Cerebellum (tissue), 4 donors: ENCODE measurements at places on chromosomes 5 and 9. TPM values are rescaled to one million over a fixed set of nuclear protein-coding genes. Genes with fewer than 3 reads are reported as not detected.

DNA sequence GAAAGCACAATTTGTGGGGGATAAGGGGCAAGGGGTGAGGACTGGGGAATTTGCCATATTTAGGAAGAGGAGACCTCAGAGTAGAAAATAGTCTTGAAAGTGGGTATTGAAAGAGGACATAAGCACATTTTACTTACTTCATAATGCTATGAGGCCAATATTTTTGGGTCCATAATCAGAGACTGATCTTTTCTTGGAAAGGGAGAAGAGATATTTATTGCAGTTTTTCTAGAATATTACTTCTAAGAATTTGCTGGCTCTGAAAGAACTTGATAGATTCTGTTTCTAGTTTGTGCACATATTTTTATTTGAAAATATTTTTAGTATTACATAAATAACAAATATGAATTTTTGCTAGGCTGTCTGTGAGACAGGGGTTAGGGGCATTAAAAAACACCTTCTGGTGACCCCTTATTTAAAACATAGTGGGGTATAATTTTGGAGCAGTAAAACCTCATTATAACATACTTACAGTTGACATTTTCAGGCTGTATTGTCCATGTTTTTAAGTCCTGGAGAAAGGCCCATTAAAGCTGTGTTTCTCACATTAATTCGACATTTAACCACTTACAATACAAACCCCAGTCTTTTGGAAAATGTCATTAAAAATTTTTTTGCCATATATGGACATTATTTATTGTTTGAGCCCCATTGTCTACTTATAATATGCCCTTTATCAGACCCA, 118.9 kb upstream of the NFIB start:
- no peak for DNase-seq

DNA sequence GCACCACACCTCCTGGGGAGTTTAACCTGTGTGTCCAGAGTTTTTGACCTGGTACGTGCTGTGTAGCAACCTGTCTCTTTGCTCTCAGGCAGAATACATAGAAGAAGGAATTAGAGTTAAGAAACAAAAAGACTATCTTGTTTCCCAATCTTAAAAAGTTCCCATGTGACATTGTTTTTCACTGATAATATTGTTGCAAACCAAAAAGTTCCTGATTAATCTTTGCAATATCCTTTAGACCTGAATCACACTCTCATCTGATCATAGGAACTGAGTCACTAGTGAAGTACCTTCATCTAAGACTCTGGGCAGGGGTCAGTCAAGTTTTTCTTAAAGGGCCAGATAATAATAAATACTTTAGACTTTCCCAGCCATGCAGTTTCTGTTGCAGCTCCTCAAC, 35.1 kb downstream of the BASP1 start:
- DNase-seq = no peak

The ORM2 gene
- not detected for total RNA-seq

DNA sequence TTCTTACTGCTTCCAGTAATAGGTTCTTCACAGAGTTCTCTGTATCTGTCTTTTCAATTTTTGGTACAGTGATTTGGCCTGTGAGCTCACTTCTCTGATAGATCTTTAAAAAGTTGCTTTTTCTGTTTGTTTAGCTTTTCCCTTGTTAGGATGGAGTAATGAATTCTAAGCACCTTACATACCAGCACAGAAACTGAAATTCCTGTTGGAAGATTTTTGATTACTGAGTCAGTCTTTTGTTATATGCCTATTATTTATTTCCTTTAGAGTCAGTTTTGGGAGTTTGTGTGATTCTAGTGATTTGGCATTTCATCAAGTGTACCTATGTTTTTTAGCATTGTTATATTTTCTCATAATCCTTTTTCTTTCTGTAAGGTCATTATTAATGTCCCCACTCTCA, 37.6 kb upstream of the IPPK start:
- no peak for DNase-seq

The LCN12 gene
- 0.36 TPM for total RNA-seq

The STPG3 gene
- not detected for total RNA-seq

DNA sequence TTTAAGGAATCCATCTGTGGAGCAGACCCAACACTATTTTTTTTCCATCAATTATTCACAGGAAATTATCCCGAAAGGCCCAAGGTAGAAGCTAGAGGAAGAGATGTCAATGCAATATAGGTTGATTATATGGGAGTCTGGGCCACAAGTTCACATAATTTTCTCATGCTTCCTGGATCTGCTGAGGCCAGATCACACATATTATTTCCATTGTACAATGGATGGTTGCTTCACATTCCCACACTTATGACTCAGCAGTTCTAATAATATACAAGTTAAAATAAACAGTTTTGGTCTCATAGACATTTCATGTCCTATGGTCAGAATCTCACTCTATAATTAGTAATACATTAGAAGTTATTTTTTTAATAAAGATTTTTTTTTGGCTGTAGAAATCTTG, 66.0 kb upstream of the PTPRD start:
- no peak for DNase-seq

- peak; percentile 19 for DNase-seq
Observed at GRCh38 chr9:98873951-98874371, 66.5 kb downstream of the GALNT12 start.

The COL23A1 gene
- total RNA-seq = 4.5 TPM

DNA sequence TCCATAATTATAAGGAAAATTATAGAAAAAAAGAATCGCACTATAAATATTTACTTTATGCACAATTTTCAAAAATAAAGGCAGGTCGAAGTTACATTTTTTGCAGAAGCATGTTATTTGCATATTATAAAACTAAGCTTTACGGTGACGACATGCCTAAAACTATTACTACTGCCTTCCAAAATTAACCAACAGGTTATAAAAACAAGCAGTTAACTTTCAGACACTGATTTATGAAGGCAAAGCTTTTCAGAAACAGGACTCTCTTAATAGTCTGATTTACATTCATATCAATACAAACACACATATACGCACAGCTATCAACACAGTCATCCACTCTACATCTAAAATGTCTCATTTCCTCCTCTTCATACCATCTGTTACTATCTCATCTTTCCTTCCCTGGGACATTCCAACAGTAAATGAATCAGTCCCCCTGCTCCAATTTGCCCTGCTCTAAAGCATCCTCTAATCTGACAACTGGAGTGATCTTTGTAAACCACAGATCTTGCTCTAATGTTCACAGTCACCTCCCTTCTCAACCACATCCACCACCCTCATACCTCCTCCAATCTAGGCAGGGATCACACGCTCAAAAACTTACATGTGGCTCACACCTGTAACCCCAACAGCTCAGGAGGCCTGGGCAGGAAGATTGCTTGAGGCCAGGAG, 21.6 kb downstream of the FBXW11 start:
- DNase-seq = no peak

DNA sequence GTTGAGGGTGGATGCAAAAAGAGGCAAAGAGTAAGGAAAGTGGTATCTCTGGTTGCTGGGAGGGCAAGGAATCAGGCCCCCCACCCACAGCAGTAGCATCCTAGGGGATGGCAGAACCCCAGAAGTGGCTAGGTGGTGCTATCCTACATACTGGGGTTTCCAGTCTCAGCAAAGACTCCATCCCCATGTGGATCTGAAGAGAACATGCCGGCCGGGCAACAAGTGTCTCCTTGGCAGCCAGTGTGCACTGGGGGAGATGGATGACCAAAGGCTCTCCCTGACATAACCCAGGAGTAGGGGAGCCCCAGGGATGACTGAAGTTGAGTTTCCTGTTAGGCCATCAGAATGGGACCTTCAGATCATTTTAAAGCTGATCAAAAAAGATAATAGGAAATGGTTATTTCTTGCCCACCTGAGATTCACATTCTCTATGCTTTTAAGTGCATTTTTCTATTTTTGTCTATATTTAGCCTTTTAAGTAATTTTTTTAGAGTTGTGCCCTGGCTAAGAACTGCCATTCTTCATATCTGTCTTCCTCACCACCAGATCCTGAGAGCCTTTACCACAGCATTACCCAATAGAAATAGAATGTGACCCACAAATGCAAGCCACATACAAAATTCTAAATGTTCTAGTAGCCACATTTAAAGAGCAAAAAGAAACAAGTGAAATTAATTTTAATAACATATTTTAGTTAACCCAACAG, 78.7 kb upstream of the SMIM23 start:
- no peak for DNase-seq

DNA sequence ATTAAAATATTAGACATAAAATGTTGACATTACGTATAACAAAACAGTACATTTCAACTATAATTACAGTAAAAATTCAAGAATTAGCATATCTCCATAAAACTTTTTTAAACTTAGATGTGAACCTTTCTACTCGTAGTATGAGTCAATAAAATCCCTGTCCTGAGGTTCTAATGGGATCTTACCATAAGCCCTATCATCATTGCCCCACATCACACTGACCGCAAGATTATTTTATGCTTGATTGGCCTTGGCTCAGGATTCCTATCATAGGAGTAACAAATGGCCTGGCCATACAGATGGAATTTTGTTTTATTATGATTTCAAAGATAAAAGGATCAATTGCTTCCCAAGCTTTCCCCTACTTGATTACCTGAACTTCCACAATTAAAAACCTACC, 238.3 kb downstream of the MEF2C start:
- DNase-seq = no peak

- DNase-seq = no peak
Observed at GRCh38 chr9:12935714-12936113, 160.9 kb downstream of the LURAP1L start.

GRCh38 chr9:105320568-105320967, 76.1 kb downstream of the SLC44A1 start:
- no peak for DNase-seq
